ENCODE measurements at places on chromosomes 7 and 10.

DNA sequence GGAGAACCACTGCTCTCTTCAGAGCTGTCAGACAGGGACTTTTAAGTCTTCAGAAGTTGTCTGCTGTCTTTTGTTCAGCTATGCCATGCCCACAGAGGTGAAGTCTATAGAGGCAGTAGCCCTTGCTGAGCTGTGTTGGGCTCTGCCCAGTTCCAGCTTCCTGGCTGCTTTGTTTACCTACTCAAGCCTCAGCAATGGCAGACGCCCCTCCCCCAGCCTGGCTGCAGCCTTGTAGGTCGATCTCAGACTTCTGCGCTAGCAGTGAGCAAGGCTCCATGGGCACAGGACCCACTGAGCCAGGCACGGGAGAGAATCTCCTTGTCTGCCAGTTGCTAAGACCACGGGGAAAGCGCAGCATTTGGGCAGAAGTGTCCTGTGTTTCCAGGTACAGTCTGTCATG, 12.1 kb upstream of the CPA2 start:
- no peak for DNase-seq

DNA sequence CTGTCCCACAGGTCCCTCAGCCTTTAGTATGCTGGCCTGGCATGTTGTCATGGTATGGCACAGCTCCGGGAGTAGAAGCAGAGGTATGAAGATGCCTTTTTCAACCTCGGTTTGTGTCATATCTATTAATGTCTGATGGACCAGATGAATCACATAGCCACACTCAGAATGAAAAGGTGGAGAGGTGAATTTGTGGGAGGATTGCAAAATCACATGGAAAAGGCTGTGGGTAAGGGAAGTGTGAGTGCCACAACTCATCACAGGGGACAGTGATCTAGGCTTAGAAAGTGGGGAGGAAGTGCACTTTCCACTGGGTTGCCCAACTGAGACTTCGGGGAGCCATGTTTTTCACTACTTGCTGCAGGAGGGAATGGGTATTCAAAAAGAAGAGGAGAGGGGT, 190.7 kb downstream of the WDR11 start:
- no peak for DNase-seq

DNA sequence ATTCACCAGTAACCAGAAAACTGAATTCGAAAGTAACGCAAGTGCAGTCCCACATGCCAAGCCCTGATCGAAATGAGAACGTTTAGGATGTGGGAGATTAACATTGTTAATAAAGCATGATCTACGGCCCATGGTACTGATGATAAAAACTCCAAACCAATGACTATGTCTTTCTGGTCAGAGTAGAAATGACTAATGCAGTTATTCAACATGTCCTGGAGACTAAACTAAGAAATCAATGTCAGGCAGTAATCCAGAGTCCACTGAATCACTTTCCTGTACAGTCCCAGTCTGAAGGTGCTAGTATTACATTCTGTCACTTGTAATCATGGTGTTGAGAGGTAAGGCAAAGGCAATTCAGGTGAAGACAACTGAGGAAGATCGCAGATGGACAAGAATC, 14.4 kb downstream of the NPSR1 start:
- DNase-seq: peak; percentile 31

GRCh38 chr7:39221901-39222300, 244.2 kb downstream of the POU6F2 start:
- no peak for DNase-seq

DNA sequence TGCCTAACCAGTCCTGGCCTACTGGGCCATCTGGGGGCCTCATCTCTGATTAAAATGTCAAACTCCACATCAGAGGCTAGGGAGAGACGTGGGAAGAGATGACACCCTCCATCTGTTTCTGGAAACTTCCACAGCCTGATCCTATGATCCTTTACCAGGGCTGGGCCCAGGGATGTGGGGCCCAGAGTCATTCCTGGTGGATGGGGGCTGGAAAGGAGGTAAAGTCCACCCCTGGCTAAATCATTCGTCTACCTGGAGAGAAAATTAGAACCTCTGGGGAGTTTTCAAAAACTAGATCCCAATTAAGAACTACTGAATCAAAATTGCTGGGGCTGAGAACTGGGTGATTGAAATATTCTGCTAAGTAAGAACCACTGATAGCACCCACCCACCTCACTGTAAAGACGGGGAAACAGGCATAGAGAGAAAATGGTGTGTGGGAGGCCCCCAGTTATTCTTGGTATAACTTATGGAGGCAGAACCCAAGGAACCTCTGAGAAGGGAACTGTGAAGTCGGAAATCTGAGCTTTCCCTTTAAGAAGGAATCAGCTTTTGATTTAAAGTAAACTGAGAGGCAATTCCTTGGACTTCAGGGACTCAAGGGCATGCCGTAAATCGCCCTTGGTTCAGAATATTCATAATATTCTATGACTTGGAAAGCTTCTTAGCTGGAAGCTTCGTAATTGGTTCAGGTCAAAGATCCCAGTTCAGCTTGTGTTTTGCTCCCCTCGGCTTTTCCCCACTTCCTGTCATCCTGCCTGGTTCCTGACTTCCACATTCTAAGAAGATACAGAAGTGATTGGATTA, 53.1 kb downstream of the PRKAG2 start:
- no peak for DNase-seq

- DNase-seq: no peak
These were observed 15.9 kb downstream of the LRRC18 start for GRCh38 chr10:48923748-48924147.

GRCh38 chr7:19095353-19095860, 22.0 kb downstream of the TWIST1 start:
- DNase-seq: no peak

- no peak for DNase-seq
These were observed 128.0 kb downstream of the SEMA3C start for GRCh38 chr7:80790877-80791276.

DNA sequence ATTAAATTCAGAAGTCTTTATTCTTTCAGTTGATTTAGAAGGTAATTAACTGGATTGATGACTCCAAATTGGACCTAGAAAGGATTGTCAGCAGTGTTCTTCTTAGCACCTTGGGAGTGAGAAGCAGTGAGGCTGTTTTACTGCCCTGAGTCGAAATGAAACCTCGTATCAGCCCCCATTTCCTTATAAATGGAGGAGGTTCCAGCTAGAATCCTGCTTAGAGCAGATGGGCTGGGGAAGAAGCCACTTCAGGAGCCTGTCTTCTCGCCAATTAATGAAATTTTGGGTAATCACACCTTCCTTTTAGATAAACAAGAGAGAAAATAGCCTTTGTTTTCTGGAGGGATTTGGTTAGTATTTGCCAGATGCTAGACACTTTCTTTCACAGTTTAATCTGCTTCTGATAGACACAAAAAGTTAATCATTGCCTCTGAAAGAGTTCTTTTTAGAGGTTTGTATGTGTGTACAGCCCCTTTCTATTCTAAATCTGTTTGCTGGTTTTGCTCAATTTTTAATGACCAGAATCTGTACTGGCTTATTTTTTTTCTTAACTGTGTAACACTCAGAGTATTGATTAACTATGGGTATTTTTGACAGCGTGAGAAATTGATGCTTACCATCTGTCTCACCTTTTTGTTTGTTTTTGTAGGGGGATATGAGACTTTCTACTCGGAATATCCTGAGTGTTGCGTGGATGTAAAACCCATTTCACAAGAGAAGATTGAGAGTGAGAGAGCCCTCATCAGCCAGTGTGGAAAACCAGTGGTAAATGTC, 4.6 kb downstream of the DUSP5 start:
- DNase-seq: no peak

DNA sequence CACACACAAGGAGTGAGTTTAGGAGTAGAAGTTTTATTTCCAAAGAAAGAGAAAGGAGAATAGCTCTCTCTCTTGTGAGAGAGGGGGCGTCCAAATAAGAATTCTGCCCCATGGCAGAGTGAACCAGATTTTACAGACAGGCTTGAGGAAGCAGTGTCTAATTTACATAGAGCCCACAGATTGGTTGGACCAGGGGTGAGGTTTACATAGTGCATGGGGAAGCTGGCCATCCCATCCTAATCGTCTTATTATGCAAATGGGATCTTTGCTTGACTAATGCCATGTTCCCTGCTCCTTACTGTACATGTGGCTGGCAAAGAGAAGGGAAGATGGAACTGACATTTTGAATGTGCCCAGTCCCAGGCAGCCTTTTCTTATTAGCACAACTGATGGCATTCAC, 60.0 kb upstream of the ACSM6 start:
- no peak for DNase-seq

DNA sequence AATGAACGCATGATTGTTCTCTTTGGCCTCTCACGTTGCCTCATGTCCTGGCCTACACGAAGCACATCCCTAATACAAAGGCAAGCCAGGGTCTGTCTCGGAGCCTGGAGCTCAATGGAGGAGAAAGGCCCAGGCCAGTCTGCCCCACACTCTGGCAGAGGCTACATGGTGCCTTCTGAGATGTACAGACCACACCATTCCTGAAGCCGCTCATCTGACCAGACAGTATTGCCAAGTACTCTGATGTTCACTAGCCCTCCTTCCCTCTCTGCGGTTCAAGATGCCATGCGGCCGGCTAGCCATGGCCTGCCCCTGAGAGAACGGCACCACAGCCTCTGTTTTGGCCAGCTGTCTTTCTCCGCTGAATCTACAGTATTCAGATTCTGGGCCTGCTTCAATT, 5.9 kb downstream of the BNIP3 start:
- DNase-seq: no peak

DNA sequence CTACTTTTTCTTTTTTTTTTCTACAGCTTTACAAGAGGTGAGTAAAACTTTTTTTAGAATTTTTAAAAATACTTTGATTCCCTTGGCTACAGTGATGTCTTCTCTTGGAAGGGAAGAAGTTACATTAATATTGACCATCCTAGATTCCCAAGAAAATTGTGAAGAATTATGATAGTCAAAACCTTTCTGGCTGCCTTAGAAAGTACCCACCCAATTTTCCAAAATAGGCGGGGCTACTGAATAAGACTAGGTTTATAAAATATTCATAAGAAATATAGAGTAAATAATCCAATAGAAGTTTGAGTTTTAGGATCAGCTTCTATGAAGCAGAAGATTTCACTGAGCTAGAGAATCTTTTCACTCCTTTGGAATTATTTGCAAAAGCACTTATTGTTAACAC, 3.0 kb downstream of the COL1A2 start:
- DNase-seq: no peak

DNA sequence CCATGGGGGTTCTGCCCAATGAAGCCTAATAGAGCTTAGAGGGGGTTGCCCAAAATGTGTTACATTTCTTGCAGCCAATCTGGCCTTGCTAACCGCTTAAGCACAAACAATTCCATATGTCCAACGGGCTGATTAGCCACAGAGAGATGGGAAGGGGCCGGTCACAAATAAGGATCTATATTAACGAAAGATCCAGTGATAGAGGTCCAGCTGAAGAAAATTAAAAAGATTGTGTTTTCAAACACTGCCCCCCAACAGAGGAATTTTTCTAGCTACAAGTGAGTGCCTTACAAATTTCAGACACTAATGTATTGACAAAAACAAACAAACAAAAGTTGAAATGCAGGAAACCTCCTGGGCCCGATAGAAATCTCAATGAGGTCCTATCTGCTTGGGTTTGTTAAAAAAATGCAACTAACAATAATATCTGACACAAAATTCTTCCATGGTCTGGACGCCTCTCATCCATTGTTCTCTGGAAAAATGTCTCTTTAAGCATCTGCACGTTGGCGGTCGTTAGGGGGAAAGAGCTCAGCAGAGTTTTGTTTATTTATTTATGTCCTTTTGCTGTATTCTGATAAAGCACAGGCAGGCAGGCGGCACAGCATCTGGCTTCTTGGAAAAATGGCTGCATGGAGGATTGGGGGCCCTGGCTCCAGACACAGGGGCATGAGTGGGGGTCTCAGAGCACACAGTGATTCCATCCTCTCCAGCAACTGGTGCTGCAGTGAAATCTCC, 402.0 kb downstream of the RPS24 start:
- no peak for DNase-seq

- DNase-seq: no peak
These were observed 65.6 kb upstream of the CTBP2 start for GRCh38 chr10:125226005-125226404.

GRCh38 chr7:2201686-2202360, 30.9 kb downstream of the MAD1L1 start:
- DNase-seq: no peak

GRCh38 chr10:571688-572451, 117.6 kb downstream of the DIP2C start:
- DNase-seq: no peak

- DNase-seq: no peak
These were observed 170.2 kb upstream of the MKI67 start for GRCh38 chr10:128296253-128297007.

DNA sequence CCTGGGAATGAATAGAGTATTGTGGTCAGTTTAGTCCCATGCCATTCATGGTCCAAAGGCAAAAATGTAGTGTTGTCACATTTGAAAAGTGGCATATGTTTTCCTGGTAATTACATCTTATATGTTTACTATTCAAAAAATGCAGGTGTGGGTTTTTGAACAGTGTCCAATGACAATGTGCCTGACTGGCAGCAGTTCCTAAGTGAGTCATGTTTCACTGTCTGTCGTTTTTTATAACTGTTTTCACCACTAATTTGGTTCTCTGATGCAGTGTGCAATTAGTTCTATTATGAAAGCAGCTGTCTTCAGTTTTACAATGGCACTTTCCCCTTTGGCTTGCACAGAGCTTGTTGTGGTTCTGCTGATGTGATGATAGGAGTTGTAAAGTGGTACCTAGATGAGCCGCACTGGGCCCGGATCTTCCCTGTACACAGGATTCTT, 162.3 kb downstream of the SEM1 start:
- DNase-seq: no peak

DNA sequence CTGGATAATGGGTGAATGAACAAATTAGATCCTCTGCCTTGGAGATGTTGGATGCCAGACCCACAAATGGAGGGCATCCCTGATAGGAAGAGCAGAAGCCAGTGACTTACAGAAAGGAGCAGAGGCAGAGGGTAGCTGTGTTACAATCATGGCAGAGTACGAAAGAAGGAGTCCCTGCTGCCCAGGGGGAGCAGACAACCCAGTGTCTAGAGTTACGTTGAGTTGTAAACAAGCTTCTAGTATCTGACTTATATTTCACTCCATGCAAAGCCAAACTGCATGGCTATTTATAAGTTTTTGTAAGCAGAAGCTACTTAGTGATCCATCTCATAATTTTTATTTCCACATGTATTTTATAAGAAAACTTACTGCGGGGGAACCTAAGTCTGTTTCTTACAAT, 56.2 kb upstream of the A1CF start:
- DNase-seq: no peak

DNA sequence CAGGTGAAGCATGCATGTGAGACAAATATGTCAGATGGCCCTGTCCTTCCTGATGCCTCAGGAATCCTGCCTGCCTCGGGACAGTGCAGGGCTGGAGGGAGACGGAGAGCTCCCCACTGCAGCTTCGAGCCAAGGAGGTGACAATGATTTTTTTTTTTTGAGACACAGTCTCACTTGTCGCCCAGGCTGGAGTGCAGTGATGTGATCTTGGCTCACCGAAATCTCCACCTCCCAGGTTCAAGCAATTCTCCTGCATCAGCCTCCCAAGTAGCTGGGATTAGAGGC, 68.8 kb downstream of the OAT start:
- DNase-seq: no peak

GRCh38 chr7:71995111-71995510, 417.0 kb downstream of the CALN1 start:
- no peak for DNase-seq

Measured in kidney epithelial cell (primary cell).